ENCODE measurements at places on chromosomes 4 and X.

DNA sequence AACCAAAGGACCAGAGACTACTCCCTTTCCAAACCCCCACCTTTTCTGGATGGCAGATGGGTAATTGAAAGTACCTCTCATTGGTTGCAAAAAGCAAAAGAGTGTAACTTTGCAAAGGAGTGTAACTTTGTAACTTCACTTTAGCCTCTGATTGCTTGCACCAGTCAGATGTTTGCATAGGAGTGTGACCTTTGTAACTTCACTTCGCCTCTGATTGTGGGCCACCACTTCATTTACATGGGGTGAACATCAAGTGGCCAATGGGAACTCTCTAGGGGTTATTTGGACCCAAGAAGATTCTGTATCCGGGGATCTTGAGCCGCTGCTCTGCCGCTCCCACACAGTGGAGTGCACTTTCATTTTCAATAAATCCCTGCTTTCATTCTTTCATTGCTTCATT lies 9.9 kb upstream of the SLC25A43 start:
- DNase-seq = no peak

DNA sequence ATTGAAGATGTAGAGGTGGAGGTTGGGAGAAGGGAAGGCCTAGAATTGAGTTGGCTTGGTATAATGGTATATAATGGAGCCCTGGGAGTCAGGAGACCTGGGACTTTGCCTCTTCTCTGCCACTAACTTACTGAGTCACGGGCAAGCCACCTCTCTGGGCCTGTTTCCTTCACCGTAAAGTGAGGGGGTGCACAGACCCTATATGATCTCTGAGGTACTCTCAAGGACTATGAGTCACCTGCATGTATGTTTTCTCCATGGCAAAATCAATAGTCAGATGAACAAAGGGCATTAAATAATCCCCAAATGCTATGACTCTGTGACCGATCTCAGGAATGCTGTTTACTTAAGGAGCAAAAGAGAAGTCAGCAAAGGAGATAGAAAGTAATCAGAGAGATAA lies 5.1 kb downstream of the P2RY4 start:
- DNase-seq = no peak

- DNase-seq = no peak
Observed at GRCh38 chr4:80841587-80842281, 188.8 kb upstream of the BMP3 start.

DNA sequence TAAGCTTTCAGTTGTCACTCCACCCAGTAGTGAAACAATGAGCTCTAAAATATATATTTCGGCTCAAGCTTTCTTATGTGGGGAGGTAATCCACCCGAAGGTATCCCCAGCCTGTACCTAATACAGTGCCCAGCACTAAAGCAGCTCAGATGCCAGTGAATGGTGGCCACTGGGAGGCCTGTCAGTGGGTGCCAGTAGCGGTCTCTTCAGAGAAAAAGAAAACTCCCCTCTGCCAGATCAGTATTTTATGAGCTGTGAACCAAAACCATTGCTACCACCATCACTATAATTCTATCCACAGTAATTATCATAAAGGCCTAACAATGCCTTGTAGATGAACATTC lies 835 bp upstream of the NFKB1 start:
- no peak for DNase-seq

DNA sequence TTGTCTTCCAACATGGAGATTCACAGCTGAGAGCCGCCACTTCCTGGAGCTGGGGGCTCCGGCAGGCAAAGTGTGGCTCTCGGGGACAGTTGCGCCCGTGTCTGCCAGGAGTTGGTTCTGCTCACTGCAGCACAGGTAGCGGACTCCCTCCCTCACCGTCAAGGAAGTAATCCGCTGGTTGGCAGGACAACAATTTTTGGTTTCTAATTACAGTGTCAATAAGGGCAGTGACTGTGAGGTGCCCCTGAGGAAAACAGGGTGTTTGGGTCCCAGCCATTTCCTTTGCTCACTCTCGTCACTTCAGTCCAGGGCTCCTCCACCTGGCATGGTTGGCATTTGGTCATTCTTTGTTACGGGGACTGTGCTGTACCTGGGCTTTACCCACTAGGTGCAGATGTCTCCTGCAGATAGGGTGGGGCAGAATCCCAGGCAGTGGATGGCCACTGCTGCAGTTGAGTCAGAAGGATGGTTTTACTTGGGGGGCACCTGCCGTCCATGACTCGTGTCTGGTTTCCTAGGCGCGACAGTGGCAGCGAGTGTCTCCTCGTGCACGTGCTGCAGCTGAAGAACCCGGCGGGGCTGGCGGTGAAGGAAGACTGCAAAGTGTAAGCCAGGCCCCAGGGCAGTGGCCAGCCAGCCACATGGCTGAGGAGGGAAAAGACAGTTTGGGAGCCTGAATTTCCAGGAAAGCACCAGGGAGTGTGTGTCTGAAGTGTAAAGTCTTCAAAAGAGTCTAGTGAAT lies 32.1 kb upstream of the CLCN4 start:
- DNase-seq = no peak

GRCh38 chr4:126269106-126269505 lies 954.4 kb downstream of the FAT4 start:
- DNase-seq = no peak

DNA sequence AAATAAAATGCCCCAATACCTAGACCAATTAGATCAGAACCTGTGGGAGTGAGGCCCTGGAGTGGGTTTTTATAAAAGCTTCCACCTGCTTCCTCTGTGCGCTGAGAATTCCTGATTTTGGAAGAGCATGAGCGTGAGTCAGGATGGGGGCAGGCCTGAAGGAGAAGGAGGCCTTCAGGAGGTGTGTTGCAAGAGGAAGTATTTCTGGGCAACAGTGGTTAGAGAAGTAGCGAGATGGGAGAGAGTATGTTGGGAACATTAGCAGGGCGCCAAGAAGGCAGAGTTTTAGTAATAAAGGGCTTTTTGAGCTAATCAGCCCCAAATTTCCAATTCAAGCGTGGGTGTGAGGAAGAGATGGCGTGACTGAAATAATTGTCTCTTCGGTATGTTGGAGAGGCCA lies 349.8 kb downstream of the UNC5C start:
- DNase-seq = no peak

- DNase-seq = no peak
Observed at GRCh38 chrX:70030301-70030767, 19.4 kb downstream of the AWAT2 start.

GRCh38 chr4:185592845-185593488 lies 57.7 kb upstream of the PDLIM3 start:
- DNase-seq = no peak

DNA sequence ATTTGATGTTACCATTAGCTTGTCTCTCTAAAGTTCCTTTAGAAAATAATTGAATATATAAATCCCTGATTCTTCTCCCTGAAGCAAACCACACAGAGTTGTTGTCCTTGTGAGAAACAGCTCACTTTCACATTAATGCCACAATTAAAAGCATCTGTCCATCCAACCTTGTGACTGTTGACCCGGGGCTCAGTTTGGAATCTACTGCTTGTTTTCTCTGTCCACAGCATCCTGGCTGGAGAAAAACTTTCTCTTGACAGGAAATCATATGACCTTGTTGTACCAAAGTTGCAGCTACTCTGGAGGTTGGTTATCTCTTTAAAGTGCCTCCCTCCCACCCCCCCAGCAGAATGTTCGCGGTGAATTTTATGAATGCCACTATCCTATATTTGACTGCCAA lies 3.1 kb downstream of the PRKG2 start:
- no peak for DNase-seq

DNA sequence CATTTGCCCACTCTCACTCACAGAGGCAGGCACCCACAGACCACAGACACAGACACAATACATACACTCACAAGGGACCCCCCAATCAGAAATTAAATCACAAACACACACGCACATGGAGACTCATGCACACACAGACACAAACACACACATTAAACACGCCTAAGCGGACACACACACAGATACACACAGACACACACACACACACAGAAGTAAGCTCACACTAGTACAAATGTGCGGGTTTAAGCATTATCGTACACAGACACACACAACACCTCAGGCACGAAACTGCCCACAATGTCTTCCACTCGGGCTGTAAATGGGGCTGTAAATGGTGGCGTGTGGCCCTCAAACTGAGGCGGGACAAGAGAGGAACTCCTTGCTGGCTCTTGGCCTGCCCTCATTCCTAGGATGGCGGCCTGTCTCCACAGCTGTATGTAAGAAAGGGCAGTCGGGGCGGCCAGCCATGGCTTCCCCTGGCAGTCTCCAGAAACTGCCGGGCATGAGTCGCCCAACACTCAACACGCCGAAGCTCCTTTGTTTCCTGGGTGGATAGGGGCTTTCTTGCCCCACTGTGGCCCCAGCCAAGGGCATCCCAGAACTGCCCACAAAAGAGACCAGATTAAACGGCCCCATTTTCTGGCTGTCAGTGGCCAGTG lies 53.9 kb downstream of the NBDY start:
- DNase-seq = no peak

GRCh38 chr4:120842031-120842430 lies 80.5 kb downstream of the PRDM5 start:
- no peak for DNase-seq

GRCh38 chr4:1768367-1769034 lies 24.6 kb upstream of the FGFR3 start:
- DNase-seq = no peak

- no peak for DNase-seq
Observed at GRCh38 chr4:15130441-15130840, 128.2 kb downstream of the CPEB2 start.

GRCh38 chr4:1031956-1032795 lies 20.8 kb downstream of the FGFRL1 start:
- DNase-seq = no peak

GRCh38 chr4:59565836-59566235 lies 1634.3 kb upstream of the ADGRL3 start:
- DNase-seq = no peak

DNA sequence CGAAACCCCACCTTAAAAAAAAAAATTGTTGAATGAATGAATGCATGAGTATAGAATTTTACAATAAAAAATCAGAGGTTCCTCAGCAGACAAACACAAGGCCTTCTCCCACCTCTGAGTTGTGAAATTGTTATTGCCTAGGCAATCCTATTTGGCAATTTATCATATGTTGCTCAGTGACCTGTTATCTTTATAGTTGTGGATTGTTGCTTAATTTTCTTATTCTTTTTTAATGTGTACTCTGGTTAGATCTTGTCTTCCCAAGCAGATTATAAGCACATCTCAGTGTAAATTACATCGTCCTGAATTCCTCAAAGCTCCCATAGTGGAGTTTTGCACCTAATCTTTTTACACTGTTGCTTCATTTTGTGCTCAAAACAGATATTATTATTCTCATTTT lies 71.9 kb downstream of the RBM47 start:
- no peak for DNase-seq

GRCh38 chr4:13180701-13181100 lies 303.4 kb downstream of the RAB28 start:
- DNase-seq = no peak

GRCh38 chr4:80185787-80186548 lies 11.3 kb upstream of the PRDM8 start:
- DNase-seq = peak; percentile 24

GRCh38 chrX:69051901-69052300 lies 113.4 kb downstream of the PJA1 start:
- no peak for DNase-seq

- no peak for DNase-seq
Observed at GRCh38 chr4:172851534-172851933, 317.1 kb upstream of the GALNT7 start.

DNA sequence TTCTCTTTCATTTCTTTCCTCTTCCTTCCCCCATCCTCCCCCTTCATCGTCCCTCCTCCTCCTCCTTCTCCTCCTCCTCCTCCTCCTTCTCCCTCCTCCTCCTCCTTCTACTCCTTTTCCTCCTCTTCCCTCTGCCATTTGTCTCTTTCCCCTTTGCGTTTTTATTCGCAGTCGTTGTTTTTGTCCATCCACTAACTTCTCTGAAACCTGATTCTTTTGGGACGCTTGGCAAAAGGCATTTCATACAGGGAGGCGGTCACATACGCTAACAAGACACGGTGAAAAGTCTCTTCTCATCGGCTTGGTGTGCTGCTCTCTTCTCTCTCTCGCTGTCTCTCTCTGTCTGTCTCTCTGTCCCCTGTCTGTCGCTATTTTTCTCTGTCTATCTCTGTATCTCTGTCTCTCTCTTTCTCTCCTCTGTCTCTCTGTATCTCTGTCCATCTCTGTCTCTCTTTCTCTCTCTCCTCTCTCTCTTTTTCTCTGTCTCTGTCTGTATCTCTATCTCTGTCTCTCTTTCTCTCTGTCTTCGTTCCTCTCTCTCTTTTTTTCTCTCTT lies 5.4 kb upstream of the SHOX start:
- no peak for DNase-seq

- DNase-seq = no peak
Observed at GRCh38 chrX:110847334-110847733, 51.7 kb upstream of the CHRDL1 start.

DNA sequence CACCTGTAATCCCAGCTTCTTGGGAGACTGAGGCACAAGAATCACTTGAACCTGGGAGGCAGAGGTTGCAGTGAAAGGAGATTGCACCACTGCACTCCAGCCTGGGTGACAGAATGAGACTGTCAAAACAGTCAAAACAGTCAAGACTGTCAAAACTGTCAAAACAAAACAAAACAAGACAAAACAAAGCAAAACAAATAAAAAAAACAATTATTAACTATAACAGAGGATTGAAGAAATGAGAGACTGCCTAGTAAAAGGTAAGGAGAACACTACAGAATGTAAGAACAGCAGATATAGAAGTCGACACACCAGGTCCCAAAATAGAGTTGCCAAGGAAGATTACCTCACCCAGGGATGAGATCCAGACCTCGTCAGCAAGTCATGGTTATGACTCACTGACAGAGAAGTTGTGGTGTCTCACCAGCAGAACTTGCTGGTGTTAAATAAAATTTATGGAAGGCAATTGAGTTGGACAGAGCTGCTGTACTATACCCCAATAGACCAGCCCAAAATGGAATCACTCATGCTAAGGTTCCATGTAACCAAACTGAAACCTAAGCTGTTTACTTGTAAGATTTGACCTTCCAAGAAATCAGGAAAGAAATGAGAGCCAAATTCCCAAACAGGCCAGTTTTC lies 32.1 kb upstream of the GK start:
- DNase-seq = no peak

DNA sequence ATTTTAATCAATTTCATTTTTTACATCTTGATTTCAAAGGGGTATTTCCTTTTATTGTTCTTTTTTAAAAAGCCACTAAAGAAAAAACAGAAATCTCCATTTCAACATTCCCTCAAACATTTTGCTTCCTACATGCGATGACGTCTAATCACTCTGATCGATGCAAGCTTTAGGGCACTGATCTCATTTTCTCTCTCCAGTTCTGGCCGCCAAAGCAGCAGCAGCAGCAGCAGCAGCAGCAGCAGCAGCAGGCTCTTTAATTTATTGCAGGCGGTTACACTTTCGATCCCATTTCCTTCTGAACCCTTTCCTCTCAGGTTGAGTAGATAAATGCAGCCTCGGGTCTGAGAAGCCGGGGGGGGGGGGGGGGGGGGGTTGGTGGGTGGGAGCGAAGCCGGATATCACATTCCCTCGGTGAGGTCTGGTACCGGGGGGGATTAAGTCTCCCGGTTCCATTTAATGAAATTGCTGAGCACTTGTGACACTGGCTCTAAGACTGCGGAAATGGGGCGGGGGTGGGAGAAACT lies 3.4 kb upstream of the PCDH7 start:
- no peak for DNase-seq

GRCh38 chr4:140213749-140214148 lies 59.8 kb upstream of the MAML3 start:
- DNase-seq = no peak
